ENCODE measurements at places on chromosomes 12 and 14.

DNA sequence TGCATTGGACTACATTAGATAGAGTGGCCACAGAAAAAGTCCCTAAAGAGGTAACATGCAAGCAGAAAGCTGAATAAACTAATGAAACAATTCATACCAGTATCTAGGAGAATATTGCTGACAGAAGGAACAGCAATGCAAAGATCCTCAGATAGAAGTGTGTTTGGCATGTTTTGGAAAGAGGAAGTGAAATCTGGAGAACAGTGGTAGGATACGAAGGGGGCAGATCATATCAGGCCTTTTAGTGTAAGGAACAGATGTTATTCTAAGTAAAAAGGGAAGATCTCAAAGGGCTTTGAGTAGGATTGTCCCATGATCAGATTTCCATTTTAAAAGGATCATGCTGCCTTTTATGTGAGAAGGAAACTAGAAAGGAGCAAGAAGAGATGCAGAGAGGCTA, 342.9 kb downstream of the PAWR start:
- DNase-seq = no peak

- DNase-seq = no peak
Observed at GRCh38 chr14:98711453-98711852, 560.5 kb downstream of the BCL11B start.

GRCh38 chr14:70802379-70802778, 6.9 kb downstream of the MAP3K9 start:
- no peak for DNase-seq

- DNase-seq = peak; percentile 45
Observed at GRCh38 chr12:69906411-69907216, 81.6 kb downstream of the MYRFL start.

DNA sequence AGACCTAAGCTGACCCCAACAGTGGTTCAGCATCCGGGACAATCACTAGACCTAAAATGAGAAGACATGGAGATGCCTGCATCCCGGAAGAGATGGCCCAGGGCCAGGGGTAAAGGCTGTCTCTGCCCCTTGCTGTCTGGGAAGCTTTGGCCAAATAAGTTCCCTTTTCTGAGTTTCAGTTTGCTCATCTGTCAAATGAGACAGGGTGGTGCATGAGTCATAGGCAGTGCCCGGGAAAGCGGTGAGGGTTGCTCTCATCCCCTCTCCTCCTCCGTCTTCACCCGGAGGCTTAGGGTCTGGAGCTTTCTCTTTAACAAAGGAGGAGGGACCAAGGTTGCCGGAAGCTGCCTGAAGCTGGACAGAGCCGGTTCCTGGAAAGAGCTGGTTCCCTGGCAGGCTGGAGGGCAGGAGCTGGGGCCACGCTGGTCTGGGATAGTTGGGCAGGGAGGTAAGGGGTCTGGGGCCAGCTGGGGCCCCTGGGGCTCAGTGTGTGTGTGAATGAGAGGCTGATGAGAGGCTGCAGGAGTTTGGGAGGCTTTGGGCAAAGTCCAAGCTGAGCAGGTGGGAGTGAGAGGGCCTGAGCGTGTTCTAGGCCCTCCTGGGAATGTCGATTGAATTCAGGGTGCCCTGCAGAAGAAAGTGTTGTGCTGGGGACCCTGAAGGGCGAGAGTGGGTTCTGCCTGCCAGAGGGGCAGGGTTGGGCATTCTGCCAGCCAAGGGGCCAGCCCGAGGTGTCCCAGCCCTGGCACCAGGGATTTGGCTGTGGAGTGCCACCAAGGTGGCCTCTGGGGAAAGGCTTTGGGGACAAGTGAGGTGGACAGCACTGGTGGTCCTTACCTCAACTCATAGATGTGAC, at the start of gene SDSL:
Gene SDSL, plus strand, starts transcription at position 351 of the 856 bp plus-strand sequence. CDS start 5,603 bp downstream, outside the sequence.
- no peak for DNase-seq

GRCh38 chr14:33420051-33420627, 481.5 kb downstream of the NPAS3 start:
- no peak for DNase-seq

DNA sequence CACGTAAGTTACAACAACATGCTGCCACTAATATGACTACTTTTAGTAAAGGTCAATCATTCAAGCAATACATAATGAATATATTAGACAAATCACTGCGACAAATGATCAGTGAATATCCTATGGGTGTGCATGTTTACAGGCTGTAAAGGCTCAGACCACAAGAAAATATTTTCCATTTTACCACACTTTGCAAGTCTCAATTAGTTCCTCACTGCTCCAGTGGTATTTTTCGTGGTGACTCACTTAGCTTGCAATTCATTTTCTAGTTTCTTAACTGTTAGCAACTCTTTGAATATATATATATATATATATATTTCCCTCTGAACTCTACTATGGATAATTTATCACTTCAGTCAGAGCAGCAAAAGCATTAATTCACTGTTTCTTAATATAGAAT, 96.9 kb downstream of the EML5 start:
- no peak for DNase-seq

GRCh38 chr12:56143870-56144269, 8.5 kb upstream of the MYL6B start:
- DNase-seq = no peak

GRCh38 chr12:10409392-10409791, at the start of gene KLRC4:
KLRC4 (minus strand) TSS chr12:10409757; CDS start chr12:10409575, 182 bp downstream.
- no peak for DNase-seq

DNA sequence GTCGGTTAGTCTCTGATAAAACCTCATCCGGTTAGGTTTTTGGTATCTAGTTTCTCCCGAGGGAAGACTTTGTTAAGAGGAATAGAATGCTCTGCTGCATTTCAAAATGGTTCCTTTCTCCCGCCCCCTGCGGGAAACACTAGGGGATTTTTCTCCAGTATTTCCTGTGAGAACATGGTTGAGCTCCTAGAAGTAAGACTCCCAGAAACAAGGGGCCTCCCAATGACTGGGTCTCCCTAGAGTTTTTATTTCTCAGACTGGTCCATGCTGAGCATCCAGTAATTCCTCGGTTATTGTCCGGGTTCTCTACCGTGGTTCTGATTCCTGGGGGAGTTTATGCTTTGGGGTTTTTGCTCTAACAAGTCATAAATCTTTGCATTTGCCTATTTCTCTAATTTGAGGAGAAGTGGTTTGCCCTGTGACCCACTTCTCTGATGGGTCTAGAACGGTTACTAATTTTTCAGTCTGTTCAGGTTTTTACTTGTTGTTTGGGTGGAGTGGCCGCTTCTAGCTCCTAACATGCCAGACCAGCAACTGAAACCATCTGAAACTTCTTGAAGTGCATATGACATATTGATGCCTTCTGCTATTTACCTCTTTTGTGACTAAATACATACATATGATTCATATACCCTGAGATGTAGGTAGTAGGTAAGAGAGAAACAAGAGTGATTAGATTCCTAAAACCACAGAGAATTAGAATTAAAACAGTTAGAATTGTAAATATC, 25.1 kb downstream of the TESPA1 start:
- DNase-seq = no peak

DNA sequence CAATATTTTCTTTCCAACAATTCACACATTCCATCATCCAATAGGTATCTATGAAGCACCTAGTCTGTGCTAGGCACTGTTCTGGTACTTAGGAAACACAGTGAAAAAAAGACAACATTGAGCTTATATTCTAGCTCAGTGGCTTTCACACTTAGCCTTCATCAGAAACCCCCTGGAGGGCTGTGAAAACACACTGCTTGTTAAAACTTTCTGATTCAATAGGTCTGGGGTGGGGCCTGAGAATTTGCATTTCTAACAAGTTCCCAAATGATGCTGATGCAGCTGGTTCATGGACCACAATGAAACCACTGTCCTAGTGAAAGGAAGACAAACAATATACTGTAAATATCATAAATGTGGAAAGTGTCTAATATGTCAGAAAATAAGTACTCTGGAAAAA, 5.9 kb downstream of the VTI1B start:
- DNase-seq = no peak

DNA sequence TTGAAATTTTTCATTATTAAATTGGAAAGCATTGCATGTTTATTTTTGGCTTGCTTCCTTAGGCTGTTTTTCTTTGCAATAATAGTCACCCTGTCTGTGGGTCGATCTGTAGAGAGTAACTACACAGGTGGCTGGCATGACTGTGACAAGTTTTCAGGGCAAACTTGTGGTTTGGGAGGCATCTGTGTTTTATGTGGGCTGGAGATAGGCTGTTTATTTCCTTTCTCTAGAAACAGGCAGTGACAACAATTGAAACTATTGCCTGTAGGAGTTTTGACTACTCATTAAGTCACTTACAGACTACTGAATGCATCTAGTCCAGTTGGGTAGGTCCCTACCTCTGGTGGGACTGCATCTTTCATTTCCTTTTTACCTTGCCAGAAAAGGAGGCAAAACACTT, 155.6 kb downstream of the DYRK2 start:
- DNase-seq = peak; percentile 95

DNA sequence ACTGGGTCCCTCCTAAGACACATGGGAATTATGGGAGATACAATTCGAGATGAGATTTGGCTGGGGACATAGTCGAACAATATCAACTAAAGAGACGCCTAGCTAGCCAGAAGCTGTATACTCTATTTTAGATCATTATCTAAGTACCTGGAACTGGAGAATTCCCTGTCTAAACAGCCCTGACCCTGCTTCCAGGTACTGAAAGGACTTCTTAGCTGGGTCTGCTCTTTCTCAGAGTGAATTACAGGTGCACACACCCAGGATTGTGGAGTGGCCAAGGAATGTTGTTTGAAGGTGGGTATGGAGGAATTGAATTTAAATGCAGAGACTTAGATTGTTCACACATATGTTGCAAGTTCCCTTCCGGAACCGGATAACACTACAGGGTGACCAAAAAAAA, 733.0 kb downstream of the RPS29 start:
- no peak for DNase-seq

- no peak for DNase-seq
Observed at GRCh38 chr14:48914921-48915320, 671.3 kb downstream of the RPS29 start.

DNA sequence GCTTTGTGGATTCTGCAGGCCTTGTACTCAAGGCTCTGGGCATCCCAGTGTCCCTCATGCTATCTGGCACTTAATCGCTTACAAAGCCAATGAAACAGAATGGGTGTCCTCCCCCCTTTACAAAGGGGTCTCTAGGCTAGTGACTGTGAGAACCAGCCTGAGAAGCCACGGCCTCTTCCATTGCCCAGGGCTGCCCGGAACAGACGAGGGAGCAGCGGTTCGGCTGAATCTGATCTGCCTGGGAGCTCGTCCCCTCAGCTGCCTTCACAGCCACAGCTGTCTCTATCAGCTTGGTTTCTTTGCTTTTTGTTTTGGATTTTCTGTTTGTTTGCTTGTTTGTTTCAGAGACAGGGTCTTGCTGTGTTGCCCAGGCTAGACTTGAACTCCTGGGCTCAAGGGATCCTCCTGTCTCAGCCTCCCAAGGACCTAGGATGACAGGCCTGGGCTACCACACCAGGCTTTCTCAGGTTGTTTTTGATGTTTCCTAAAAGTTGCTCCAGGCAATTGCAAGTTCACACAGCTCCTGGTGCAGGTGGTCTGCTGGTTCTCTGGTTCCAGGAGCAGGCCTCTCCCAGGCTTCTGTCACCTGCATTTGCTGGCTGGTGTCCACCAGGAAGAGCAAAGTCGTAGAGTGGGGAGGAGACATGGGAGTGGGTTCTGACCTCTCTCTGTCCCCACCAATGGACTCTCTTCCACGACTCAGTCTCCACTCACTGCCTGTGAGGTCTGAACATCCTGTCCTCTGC, 10.9 kb upstream of the RIN3 start:
- no peak for DNase-seq

- no peak for DNase-seq
Observed at GRCh38 chr12:76563061-76563460, 3.5 kb upstream of the OSBPL8 start.

- DNase-seq = no peak
Observed at GRCh38 chr14:54742492-54743350, 159.9 kb downstream of the GCH1 start.

GRCh38 chr12:18923721-18924120, 185.8 kb downstream of the CAPZA3 start:
- no peak for DNase-seq

DNA sequence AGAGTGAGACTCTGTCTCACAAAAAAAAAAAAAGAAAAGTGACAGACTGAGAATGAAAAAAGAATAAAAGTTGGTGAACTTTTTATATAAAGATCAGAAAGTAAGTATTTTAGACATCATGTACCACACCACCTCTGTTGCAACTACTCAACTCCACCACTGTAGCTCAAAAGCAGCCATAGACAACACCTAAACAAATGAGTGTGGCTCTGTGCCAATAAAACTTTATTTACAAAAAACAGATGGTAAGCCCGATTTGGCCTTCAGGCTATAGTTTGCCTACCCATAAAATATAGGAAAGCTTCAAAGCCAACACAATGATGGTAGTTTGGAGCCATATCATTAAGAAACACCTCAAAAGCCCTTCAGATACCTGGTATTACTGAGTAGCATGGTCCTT, 154.5 kb upstream of the FOXN3 start:
- DNase-seq = no peak

DNA sequence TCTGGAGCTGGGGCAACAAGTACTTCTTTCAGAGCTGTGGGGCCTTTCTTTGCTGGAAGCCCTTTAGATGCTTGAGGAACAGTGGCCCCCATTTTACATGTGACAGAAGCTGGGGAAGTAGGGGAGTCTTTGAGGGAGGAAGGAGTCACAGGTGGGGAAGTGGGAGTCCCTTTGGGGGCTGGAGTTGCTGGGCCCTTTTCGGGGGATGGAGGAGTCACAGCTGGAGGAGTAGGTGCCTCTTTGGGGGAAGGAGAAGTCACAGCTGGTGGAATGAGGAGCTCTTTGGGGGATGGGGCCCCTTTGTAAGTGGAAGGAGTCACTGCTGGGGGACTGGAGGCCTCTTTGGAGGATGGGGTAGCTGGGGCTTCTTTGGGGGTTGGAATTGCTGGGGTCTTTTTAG, 8.6 kb downstream of the NACA start:
- DNase-seq = no peak

DNA sequence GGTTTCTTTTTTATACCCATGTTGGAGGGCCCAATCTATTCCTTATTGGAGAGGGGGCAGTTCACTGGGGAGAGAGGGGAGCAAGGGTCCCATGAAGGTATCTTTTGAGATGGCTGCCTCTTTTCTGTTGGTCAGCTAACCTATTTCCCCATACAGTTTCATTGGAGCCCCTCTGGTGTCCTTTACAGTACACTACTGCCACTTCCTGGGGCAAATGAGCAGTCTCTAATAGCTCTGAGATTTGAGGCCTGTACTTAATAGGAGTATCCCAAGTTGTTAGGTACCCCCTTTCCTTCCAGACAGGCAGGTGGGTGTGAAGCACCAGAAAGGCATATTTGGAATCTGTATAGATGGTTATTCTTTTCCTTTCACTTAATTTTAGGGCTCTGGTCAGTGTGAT, 41.3 kb upstream of the RNU6-8 start:
- no peak for DNase-seq

GRCh38 chr14:90405101-90405500, 8.3 kb downstream of the CALM1 start:
- no peak for DNase-seq

DNA sequence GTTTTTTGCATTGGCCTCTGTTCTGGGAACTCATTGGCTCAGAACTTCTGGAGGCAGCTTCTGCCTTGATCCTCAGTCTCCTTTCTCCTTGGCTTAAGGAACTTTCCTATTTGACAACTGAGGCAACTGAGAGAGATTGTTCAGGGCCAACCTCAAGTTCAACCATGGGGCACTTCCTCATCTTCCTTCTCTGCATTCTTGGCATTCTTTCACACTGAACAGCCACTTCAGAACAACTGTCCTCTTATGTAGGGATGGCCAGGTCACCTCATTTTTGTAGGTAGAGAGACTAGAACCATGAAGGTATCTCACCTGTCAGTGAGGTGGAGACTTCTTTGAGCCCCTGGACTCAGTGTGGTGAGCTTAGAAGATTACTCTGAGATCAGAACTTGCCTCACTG, 63.0 kb upstream of the NRXN3 start:
- DNase-seq = no peak

GRCh38 chr12:93802698-93803423, 125.7 kb downstream of the CRADD start:
- DNase-seq = no peak

Data from thymus (tissue), 14 donors.